ENCODE measurements at places on chromosomes 7 and 10.
A peak's percentile ranks its signal among the peaks of the same experiment; 100 is the strongest.

GRCh38 chr7:22662036-22662435 is 65.0 kb upstream of the IL6 start:
- peak; percentile 36 for DNase-seq

DNA sequence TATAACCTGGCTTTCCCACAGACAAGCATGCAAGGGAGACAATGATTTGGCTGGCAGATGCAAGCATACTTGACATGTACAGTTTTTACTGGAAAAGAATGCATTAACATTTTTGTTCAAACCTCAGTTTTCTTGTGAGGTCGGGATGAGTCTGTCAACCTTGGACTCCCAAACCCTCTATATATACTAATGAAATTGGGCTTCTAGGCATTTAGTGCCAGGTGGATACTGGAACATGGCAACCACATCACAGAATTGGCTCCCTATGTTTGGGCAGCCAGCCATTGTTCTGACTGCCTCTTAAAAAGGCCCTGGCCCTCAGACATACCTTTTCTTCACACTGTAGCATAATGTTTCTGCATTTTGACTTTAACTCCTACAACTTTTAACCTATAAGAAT is 39.1 kb downstream of the CDK6 start:
- DNase-seq, result peak; percentile 73

DNA sequence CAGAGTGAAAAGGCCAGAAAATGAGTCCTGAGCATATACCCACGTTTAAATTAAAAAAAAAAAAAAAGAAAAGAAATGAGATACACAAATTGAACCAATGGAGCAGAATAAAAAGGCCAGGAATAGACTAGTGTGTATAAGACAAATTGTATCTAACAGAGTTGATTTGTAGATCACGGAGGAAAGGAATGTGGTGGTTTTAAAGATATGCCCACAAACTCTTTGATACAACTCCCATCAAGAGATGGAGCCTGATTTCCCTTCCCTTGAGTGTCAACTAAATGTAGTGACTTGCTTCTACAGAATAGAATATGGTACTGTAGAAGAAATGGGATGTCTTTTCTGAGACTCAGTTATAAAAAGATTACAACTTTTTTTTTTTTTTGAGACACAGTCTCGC is 10.4 kb downstream of the SYPL1 start:
- DNase-seq, result peak; percentile 29

GRCh38 chr7:28682801-28683200 is 270.5 kb downstream of the CREB5 start:
- DNase-seq, result no peak

DNA sequence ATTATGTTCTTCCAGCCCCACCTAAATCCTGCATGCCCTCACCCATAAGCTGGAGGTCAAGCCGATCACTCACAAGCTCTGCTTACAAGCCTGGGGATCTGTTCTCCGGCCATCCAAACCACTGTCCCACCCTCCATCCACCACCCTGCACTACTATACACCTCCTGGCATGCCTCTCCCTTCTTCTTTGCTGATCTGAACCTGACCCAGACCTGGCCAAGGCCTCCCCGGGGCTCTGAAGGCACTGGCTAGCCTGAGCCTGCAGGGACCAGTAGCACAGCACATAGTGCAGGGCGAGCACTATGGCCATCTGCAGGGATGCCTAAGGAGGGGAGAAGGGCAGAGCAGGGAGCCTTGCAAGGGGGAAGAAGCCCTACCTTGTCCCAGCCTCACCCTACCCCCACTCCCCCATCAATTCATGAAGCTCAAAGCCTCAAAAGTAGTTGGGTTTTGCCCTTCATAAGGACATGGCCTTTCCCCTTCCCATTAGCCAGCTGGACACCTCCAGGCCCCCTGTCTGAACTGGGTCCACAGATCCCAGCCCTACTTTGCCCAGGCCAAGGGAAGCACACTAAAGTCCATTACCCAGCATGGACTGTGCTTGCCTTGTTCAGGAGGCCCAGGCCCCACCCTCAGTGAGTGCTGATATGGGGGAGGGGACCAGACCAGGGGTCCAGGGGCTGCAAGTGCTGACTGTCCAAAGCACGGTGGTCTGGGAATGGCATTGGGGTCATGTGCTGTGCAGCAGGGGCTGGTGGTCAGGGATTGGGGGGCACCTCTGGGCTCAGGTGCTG is 29.6 kb downstream of the CHAT start:
- no peak for DNase-seq

DNA sequence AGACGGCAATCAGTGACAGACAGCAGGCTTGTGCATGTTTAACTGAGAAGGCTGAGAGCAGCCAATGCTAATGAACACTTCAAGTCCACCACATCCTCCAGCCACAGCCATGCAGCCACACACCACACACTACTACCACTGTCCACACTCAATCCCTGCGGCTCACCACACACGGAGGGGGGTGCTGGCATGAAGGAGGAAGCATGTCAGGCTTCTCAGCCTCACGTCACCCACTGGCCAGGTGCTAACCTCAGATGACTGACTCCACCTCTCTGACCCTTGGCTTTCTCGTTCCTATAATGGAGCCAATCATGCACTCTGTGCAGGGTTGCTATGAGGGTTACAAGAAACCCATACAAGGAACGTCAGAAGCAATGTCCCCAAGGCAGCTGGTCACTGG is 165.4 kb upstream of the RNF32 start:
- DNase-seq, result no peak

DNA sequence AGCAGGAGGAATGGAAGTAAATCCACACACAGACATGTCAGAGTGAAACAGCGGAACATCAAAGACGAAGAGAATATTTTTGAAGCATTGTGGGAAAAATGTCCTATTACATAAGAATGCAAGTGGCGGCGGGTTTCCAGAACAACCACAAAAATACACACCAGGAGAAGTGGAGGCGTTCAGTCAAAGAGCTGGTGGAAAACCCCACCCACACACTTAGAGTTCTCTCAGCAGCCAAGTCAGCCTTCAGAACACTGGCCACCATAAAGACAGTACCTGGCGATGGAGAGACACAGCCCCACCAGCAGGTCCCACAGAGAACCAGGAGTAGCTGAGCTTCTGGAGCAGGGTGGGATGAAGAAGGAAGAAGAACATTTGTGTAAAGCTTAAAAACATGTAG is 23.7 kb downstream of the NKX6-2 start:
- no peak for DNase-seq

- DNase-seq, result no peak
These were observed 170.7 kb downstream of the GATA3 start for GRCh38 chr10:8225187-8225586.

GRCh38 chr10:69659241-69660038 is 29.4 kb downstream of the FAM241B start:
- no peak for DNase-seq

- no peak for DNase-seq
These were observed 28.8 kb downstream of the PFKP start for GRCh38 chr10:3096149-3096548.

- DNase-seq, result no peak
These were observed 309.4 kb upstream of the ZNF32 start for GRCh38 chr10:43958071-43958432.

DNA sequence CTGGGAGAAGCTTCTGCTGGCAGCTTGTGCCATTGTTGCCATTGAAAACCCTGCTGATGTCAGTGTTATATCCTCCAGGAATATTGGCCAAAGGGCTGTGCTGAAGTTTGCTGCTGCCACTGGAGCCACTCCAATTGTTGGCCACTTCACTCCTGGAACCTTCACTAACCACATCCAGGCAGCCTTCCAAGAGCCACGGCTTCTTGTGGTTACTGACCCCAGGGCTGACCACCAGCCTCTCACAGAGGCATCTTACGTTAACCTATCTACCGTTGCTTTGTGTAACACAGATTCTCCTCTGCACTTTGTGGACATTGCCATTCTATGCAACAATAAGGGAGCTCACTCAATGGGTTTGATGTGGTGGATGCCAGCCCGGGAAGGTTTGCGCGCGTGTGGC is 220.7 kb downstream of the ADK start:
- peak; percentile 20 for DNase-seq

DNA sequence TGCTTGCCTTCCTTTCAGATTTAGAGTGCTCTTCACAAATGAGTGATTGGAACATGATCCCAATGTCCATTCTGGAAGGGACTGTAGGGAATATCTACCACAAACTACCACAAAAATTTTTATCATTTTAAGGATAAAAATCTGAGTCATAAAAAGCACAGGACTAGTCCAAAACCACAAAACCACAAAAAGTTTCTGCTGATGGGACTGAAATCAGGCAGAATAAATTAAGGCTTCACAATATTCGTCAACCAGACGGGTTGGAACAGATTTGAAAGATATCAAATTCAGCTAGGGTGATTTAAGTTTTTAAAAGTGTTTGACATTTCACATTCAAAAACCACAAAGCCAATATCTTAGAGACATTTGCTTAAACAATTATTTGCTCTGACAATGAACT is 100.1 kb upstream of the PTN start:
- DNase-seq, result peak; percentile 88

DNA sequence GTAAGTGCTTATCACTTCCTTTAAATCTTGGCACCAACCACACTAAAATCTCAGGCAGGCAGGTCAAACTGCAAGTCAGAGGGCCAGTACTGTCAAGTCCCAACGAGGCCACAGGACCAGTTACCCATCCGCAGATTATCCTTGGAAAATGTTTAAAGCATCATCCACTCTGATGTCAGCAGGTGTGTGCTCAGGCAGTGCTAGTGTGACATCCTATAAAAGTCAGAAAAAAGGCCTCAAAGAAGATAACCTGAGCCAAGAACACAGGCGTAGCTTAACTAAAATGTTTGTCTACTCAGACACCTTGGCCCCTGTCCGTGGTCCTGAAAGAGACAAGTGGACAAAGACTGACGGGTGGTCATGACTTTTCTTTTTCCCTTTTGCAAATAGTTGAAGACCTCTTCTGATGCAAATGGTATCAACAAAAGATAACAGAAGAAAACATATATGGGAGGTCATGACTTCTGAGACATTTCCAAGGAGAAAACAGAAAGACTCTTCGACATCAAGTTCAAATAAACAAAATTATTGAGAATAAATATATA is 309.3 kb downstream of the KCNMA1 start:
- peak; percentile 44 for DNase-seq

GRCh38 chr7:41925946-41926345 is 223.1 kb upstream of the INHBA start:
- peak; percentile 43 for DNase-seq

- peak; percentile 15 for DNase-seq
These were observed 206.4 kb upstream of the FERD3L start for GRCh38 chr7:19351341-19352304.

GRCh38 chr7:138756591-138757242 is 41.1 kb upstream of the TMEM213 start:
- DNase-seq, result no peak

DNA sequence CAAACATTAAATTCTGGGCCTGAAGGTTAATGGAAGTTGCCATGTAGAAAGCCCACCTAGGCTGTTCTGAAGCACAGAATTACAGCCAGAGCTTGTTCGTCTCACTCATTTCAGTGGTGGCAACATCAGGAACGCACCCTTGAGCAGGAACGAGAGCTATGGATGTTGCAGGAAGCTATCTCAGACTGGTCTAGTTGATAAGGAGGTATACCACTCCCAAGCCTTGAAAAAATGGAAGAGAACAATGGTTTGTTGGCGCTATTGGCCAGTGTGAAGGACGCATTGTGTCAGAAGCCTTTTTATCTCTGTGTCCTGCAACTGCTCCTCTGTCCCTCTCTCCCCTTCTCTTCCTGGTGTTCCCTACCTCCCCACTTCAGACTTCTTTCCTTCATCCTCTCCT is 60.9 kb upstream of the RAPGEF5 start:
- DNase-seq, result no peak

Data from fibroblast of skin of right biceps (primary cell).